Smooth muscle cell of the coronary artery (primary cell): ENCODE measurements at places on chromosomes 2 and 18. TPM values are rescaled to one million over a fixed set of nuclear protein-coding genes. Genes with fewer than 3 reads are reported as not detected.

The ATOH8 gene
- total RNA-seq: 3.2 and 59.5 TPM in 2 replicates

The COLEC11 gene
- total RNA-seq: 0.53 and 1.1 TPM in 2 replicates

The RGPD3 gene
- total RNA-seq: under 0.01 and 0.15 TPM in 2 replicates

The GAL3ST2 gene
- total RNA-seq: 0.23 TPM in 1 of 2 replicates, not detected in the other

The IL36B gene
- not detected in 2 replicates for total RNA-seq

The ARMC9 gene
- total RNA-seq: 93.4 and 147 TPM in 2 replicates

The SH3BP4 gene
- 11.2 and 53.3 TPM in 2 replicates for total RNA-seq

The REG1B gene
- not detected in 2 replicates for total RNA-seq

The MC2R gene
- total RNA-seq: not detected in 2 replicates

The SCG2 gene
- total RNA-seq: 1.3 and 36.4 TPM in 2 replicates

The BOLL gene
- not detected in 2 replicates for total RNA-seq

The PFN4 gene
- total RNA-seq: 0.60 TPM in 1 of 2 replicates, not detected in the other

The LRATD1 gene
- total RNA-seq: 0.47 TPM in 1 of 2 replicates, not detected in the other

The ING5 gene
- total RNA-seq: 16.3 and 31.9 TPM in 2 replicates

The CYRIA gene
- 0.75 and 4.3 TPM in 2 replicates for total RNA-seq

The MYL1 gene
- total RNA-seq: not detected in 2 replicates

The OSBPL6 gene
- 0.47 and 0.98 TPM in 2 replicates for total RNA-seq

The DPP10 gene
- not detected in 2 replicates for total RNA-seq

The VWA3B gene
- not detected in 2 replicates for total RNA-seq

The ITGA6 gene
- total RNA-seq: 2.8 and 8.9 TPM in 2 replicates

The HMSD gene
- not detected in 2 replicates for total RNA-seq

The ACMSD gene
- total RNA-seq: not detected in 2 replicates

The LAMA3 gene
- 0.60 and 17.4 TPM in 2 replicates for total RNA-seq

The MCEE gene
- 17.7 and 26.6 TPM in 2 replicates for total RNA-seq

The CHAC2 gene
- total RNA-seq: 0.47 and 2.2 TPM in 2 replicates

The DPYSL5 gene
- total RNA-seq: not detected in 2 replicates

The CHRND gene
- not detected in 2 replicates for total RNA-seq

The CNRIP1 gene
- 14.1 and 23.1 TPM in 2 replicates for total RNA-seq

The SCYGR4 gene
- under 0.01 TPM in 1 of 2 replicates, not detected in the other for total RNA-seq

The GALNT5 gene
- total RNA-seq: 15.1 and 73.1 TPM in 2 replicates

The SERPINB10 gene
- total RNA-seq: not detected in 2 replicates

The STARD6 gene
- 0.15 TPM in 1 of 2 replicates, not detected in the other for total RNA-seq

The CPLX4 gene
- total RNA-seq: not detected in 2 replicates

The SETBP1 gene
- total RNA-seq: 2.3 and 3.3 TPM in 2 replicates

The IRS1 gene
- total RNA-seq: 3.5 and 6.9 TPM in 2 replicates

The BCL2 gene
- 0.60 and 7.3 TPM in 2 replicates for total RNA-seq
